Sigmoid colon (tissue), 7 donors: ENCODE measurements at places on chromosomes 1 and 21. TPM values are rescaled to one million over a fixed set of nuclear protein-coding genes. Genes with fewer than 3 reads are reported as not detected.

Gene GNAT2
- not detected for total RNA-seq

Gene B3GALT5
- total RNA-seq: 1.2 TPM

Gene APCS
- total RNA-seq: not detected

Gene CLCA1
- 0.83 TPM for total RNA-seq

Gene CD160
- not detected for total RNA-seq

Gene ADAMTS4
- total RNA-seq: 13.2 TPM

Gene SPRR4
- not detected for total RNA-seq

Gene ISG20L2
- total RNA-seq: 17.0 TPM

Gene FCN3
- total RNA-seq: 2.5 TPM

Gene PLA2G4A
- 29.9 TPM for total RNA-seq

Gene LYPD8
- total RNA-seq: 1.1 TPM

Gene EXO1
- total RNA-seq: 0.27 TPM

Gene BEST4
- not detected for total RNA-seq

Gene TDRD10
- 3.9 TPM for total RNA-seq

Gene CORT
- total RNA-seq: 0.71 TPM

Gene RAB42
- 2.0 TPM for total RNA-seq

Gene NPPB
- not detected for total RNA-seq

Gene HSPA6
- total RNA-seq: not detected

Gene EVI5
- 53.5 TPM for total RNA-seq
